ENCODE measurements at places on chromosomes 2 and 18.
A peak's percentile ranks its signal among the peaks of the same experiment; 100 is the strongest.

DNA sequence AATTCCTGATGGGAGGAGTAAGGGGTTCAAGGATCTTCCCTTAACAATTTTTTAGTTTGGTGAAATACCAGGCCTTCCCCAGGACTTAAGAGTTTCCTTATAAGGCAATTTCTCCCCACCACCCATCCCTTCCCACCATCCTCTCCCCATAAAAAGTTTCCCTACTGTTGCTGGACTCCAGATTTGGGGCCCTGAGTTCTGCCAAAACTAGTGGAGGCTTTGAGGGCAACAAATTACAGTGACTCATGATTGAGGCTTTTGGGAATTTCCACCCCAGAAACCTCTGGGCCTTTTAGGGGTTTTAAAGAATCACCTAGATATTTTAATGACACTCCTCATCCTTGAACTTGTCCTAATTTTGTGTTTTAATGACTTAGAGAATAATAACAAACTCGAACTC, 14.3 kb upstream of the EN1 start:
- DNase-seq, result no peak

DNA sequence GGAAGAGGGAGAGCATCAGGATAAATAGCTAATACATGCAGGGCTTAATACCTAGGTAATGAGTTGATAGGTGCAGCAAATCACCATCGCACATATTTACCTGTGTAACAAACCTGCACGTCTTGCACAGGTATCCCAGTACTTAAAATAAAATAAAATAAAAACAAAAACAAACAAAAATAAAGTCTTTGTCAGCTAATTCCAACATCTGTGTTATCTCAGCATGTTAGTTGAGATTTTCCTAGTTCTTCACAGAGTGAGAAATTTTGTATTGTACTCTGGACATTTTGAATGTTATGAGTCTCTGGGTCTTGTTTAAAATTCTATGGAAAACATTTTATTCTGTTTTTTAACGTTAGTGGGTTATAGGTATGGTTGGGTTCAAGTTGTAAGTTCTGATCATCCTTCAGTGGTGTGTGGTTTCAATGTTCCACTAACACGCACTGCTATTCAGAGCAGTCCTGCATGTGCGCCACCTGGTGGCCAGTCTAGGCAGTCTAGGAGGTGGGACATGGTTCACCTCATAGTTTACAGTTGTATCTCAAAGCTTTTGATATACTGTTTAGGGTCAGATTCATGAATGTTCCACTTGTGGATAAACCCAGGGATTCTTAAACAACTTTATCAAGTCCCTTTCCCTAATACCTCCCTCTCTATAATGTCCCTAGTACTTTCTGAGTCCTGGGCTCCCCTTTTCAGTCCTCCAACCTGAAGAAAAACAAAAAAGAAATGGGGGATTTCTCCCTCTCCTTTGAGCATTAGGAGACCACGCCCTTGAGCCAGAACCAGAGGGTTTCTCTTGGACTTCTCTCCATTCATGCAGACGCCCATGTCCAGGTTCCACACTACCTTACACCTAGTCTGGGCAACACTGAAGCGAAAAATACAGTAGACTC, 213.4 kb upstream of the GATA6 start:
- DNase-seq, result peak; percentile 24

GRCh38 chr2:124961132-124961531, 936.0 kb downstream of the CNTNAP5 start:
- no peak for DNase-seq

- no peak for DNase-seq
Observed at GRCh38 chr2:30613001-30613400, 166.0 kb downstream of the LCLAT1 start.

GRCh38 chr2:54783349-54783748, 59.9 kb downstream of the EML6 start:
- no peak for DNase-seq

DNA sequence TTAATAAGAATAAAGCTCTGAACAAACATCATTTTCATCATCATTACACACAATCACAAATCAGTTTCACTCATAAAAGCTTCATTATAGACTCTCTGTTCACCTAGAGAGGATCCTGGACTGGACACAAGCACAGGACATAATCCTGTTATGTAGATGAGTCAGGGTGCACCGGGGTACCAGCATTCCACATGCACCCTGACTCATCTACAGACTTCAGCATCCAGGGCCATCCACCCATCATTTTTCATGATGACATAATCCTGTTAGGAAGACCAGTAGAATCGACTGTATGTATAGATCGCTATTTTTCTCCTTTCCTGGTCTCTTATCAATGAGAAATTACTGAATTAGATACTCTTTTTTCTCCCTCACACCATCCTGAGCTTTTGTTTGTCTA, 73.7 kb upstream of the PIK3C3 start:
- no peak for DNase-seq

GRCh38 chr2:2845806-2846315, 514.8 kb upstream of the MYT1L start:
- DNase-seq, result no peak

- DNase-seq, result no peak
Observed at GRCh38 chr2:198441901-198442300, 637.5 kb downstream of the PLCL1 start.

DNA sequence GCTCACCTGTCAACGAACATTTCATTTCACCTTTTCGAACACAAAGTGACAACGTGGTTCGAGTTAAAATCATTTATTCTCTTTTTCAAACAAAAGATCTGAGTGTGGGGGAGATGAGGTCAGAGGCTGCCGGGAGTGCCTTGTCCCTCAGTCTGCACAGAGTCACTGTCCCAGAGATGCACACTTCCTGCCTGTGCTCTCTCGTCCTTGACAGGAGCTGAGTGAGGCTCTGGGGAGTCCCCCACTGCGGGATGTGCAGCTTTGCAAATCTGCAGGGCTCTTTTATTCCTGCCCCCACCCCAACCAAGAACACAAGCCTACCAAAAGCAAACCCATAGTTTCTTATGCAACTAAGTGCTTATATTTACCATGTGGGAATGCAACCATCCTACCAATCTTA, 497.8 kb downstream of the EIPR1 start:
- no peak for DNase-seq

DNA sequence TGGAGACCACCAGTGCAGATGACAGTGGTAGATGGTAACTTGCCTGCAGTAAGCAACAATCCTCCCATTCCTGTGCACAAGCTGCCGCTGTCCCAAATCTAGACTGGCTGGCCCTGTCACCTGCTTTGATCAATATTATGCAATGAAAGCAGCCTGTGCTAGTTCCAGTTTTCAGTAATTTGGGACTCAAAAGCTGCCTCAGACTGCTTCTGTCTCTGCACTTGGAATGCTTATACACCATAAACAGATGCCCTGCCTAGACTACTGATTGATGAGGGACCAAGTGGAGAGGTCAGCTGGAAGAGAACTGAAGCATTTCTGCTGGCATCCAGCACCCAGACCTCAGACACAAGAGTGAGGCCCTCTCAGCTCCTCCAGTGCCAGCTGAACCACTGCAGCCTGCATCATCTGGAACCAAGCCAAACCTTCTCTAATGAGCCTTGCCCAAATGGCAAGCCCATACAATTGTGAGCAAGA, 24.9 kb downstream of the CCBE1 start:
- no peak for DNase-seq

- DNase-seq, result no peak
Observed at GRCh38 chr2:63673865-63674533, 85.2 kb downstream of the MDH1 start.

DNA sequence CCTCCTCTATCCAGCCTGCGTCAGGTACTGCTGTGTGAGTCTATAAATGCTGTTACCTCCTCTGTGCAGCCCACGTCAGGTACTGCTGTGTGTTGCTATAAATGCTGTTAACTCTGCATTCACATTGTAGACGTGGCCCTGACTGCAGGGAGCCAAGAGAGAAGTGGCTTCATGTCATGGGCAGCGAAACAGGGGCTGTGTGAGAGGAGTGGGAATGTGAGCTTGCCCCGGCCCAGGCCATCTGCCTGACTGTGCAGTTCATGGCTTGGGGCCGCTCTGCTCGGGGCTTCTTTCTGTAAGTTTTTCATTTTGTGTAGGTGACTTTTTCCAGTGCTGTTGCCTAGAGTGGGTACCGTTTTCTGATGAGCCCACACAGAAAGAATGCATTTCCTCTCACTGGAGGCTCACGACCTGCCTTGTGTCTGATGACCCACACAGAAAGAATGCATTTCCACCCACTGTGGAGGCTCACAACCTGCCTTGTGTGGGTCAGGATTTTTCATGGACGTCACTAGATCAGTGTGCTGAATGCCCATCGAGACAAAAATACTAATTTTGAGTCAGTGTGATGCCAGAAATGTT, 104.5 kb downstream of the SNTG2 start:
- DNase-seq, result no peak

DNA sequence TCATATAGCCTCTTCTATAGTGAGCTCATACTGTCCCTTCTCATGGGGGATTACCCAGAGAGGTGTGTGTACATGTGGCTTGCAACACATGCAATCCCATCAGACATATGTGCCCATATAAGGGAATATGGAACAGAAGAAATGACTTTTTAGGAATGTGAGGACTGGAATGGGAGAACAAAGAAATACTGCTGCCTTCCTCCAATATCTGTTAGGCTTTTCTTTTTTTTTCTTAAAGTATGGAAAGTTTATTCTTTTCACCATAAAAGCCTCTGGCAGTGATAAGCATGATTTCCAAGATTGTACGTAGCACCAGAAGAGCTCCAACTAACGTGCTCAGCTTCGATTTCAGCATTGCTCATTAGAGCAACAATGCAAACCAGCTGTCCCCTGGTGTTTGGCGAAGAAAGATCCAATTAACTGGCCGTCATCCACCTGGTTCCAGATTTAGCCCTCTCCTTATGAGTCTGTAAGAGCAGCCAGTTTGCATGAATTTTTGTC, 113.6 kb downstream of the ADCYAP1 start:
- no peak for DNase-seq

- DNase-seq, result no peak
Observed at GRCh38 chr2:45882707-45883602, 231.5 kb downstream of the PRKCE start.

- no peak for DNase-seq
Observed at GRCh38 chr18:72342933-72343332, 201.2 kb downstream of the CBLN2 start.

DNA sequence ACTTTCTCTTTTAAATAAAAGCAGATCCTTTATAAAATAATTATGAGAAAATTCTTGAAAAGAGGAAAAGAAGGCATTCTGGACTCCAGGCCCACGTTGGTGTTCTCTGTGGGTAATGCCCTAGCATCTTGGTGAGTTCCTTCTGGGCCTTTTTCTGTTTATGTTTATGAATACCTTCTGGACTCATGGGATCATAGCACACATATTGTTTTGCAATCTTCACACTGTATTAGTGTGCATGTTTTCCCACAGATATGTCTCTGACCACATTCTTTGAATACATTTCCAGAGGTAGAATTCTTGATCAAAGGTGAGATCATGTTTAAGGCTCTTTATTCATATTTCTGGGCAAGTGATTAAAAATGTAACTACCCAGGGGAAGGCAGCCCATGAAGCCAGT, 15.9 kb downstream of the GLI2 start:
- no peak for DNase-seq

DNA sequence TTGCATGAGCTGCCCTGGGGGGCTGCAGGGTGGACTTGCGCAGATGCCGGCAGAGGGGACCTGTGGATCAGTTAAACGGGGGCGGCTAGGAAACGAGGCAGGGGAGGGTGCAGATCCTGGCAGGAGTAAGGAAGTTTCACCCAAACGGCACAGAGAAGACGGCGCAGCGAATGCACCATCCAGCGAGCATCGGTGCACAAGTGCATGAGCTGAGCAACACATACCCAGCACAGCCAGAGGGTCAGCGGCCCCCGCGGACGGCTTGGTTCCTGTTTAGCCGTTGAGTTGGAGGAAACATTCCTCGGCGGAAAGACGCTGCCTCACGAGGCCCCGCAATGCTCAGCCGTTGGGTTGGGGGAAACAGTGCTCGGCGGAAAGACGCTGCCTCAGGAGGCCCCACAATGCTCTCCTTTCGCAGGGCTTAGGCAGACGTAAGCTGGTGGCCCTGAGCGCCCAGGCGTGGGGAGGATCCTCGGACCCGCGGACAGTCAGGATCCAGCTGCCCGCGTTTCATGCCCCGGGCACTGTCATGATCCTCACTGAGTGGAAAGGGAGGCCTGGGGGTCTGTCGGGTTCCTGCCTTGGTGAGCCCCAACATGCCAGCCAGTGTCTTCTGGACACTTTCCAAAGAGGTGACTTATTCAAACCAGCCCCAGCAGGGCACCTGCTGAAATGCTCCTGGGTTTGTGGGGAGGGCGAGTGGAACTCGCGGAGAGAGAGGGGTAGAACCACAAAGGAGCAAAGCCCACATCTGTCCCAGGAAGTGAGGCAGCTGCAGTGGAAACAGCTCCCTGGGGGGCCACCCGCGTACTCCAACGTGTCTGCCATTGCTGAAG, 86.3 kb downstream of the NDUFA10 start:
- DNase-seq, result no peak

GRCh38 chr18:25544546-25545287, 192.8 kb upstream of the ZNF521 start:
- no peak for DNase-seq

DNA sequence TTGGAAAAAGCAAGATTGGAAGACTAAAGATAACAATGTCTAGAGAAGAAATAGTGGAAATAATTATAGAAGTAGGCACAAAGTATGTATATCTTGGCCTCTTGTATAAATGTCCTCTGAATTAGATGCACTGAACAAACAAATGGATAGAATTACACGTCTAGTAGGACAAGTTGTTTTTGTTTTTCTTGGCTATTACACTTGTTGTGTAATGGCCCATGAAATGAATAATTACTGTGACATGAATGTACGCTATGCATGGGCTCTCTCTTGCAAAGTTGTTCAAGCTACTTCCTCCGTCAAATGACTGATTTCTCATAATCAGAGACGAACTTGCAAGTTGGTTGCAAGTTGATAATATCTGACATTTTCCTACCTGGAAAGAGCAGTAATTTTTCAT, 126.2 kb downstream of the PDE1A start:
- DNase-seq, result no peak

GRCh38 chr2:152649997-152650396, 67.3 kb downstream of the PRPF40A start:
- DNase-seq, result no peak

DNA sequence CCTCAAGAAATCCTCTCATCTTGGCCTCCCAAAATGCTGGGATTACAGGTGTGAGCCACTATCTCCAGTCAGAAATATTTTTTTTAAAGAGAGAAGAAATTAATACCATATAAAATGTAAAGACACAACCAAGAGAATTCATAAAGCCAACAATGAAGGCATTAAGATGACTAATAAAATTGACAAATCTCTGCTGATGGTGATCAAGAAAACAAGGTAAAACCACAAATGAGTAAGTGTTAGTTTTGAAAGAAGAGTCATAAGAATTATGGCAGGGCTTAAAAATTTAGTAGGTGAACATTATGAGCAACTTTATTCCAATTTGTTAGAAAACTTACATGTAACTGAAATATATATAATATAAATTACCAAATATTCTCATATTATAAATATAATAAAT, 752.8 kb upstream of the CELF4 start:
- DNase-seq, result no peak

- no peak for DNase-seq
Observed at GRCh38 chr18:59477849-59478248, 118.8 kb upstream of the LMAN1 start.

GRCh38 chr2:121727950-121728349, 8.7 kb downstream of the NIFK start:
- DNase-seq, result no peak

- no peak for DNase-seq
Observed at GRCh38 chr2:109277406-109277805, 148.4 kb downstream of the SH3RF3 start.

- DNase-seq, result no peak
Observed at GRCh38 chr2:86392873-86393518, 48.2 kb upstream of the KDM3A start.
